ENCODE measurements at places on chromosomes 7 and 10.

DNA sequence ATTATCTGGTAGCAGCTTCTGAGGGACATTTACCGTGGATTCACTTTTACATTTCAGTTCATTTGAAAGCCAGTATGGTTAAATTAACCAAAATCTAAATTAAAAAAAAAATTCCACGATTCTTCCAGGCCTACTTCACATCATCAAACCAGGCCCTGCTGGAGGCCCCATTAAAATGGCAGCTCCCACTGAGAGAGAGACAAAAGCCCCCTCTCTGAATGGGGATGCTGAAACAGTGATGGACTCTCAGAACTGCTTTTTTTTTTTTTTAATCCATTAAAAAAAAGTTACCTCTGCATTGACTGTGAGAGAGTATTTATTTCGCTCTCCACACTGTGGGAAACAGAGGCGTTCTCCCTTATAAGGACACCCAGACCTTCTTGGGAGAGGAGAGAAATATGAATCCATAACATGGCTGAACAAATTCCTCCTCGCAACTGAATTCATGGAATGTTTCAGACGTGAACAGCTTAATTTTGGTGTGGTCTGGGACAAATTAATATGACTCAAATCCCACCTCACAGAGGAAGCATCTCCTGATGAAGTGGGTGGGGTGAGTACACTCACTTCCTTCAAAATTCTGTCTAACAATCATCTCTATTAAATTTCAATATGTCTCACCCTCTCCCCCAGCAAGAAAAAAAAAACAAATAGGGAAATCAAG lies 73.5 kb downstream of the SAMD9 start:
- DNase-seq: no peak

- peak; percentile 96 for DNase-seq
Measured at GRCh38 chr10:31129271-31129670, 97.6 kb upstream of the ZNF438 start.

DNA sequence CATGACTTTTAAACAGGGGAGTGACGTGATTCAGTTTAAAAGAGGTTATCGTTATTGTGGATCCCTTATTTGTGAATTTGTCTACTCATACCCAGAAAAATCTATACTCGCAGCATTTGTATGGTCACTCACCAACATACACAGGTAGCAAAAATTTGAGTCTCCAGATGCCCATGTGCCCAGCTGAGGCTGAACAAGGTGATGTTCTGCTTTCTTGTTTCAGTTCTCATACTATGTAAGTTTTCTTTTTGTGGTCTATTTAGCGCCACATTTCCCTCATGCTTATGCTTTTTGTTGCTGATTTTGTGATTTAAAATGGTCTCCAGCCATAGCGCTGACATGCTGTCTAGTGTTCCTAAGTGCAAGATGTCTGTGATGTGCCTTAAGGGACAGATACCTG lies 312.9 kb upstream of the SEMA3A start:
- no peak for DNase-seq

- no peak for DNase-seq
Measured at GRCh38 chr7:122543891-122544290, 155.0 kb downstream of the RNF133 start.

DNA sequence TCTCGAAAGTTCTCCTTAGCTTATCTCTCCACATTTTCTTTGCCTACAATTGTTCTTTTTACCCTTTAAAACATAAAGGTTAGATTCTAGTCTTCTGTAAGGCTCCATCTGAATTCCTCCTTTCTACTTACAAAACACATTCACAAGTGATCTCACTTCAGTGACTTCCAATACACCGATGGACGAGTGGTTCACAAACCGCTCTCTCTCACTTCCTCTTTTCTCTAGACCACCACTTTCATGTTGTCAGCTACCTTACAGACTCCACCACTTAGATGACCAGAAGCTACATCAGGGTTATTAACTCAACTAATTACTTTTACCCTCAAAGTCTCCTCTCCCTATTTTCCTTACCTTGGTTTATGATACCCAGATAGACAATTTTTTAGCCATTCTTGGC lies 11.8 kb downstream of the MET start:
- no peak for DNase-seq

DNA sequence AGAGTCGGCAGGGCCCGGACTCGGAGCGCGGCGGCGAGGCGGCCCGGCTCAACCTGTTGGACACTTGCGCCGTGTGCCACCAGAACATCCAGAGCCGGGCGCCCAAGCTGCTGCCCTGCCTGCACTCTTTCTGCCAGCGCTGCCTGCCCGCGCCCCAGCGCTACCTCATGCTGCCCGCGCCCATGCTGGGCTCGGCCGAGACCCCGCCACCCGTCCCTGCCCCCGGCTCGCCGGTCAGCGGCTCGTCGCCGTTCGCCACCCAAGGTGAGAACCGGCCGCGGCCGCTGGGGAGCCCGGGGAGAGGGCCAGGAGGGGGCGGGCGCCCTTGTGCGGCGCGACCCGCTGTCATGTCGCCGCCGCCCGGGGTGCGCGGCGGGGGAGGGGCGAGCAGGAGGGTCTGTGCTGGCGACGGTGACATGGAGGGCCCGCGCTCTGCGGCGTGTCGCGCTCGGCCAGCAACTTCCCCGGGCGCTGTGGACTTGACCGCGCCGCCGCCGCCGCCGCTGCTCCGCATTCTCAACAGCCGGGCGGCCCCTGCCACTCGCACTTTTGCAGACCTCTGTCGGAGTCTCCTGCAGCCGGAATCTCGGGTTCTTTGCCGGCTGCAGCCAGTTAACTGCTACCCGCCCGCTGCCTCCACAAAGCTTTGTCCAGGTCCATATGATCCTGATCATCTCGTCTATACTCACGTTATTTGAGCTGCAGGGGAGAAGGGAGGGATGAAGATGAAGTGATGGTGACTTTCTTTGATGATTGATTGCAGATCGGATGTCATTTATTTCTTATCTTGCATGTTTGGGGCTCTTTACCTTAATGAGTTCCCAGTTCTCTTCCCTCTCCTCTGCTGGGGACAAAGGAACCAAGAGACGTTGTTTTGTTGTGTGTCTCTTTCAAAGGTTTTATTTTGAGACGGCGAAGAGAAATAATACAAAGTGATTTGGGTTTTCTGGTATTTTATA lies 869 bp downstream of the TRIM24 start:
- DNase-seq: no peak

GRCh38 chr7:78562191-78562590 lies 763.6 kb downstream of the PHTF2 start:
- no peak for DNase-seq

DNA sequence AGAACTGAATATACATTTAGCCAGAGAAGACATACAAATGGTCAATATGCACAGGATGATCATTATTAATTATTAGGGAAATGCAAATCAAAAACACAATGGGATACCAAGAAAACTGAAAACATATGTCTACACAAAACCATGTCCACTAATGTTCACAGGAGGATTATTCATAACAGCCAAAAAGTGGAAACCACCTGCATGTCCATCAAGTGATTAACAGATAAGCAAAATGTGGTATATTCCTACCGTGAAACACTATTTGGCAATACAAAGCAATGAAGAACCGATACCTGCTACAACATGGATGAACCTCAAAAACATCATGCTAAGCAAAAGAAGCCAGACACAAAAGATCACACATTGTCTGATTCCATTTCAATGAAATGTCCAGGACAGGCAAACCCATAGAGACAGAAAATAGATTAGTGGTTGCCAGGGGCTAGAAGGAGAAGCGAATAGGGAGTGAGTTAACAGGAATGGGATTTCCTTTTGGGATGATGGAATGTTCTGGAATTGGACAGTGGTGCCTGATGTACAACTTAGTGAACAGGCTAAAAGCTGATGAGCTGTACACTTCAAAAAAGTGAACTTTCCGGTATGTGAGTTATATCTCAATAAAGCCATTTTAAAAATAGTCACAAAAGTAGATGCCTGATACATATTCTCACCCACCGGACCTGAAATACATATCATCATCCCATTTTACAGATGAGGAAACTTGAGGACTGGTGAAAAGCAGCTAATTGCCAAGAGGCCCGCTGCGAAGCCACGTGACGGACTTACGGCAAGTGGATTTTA lies 33.6 kb downstream of the HIPK2 start:
- DNase-seq: no peak

DNA sequence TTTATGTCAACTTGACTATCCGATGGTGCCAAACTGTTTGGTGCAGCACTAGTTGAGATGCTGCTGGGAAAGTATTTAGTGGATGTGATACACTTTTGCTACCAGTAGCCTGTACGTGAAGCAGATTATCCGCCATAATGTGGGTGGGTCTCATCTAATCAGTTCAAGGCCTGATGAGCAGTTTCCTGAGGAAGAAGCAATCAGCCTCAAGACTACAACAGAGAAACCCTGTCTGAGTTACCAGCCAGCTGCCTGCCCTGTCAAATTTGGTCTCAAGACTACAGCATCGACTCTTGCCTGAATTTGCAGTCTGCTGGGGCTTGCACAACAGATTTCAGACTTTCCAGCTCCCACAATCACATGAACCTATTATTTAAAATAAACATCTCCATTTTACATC lies 10.9 kb upstream of the RBP3 start:
- no peak for DNase-seq

DNA sequence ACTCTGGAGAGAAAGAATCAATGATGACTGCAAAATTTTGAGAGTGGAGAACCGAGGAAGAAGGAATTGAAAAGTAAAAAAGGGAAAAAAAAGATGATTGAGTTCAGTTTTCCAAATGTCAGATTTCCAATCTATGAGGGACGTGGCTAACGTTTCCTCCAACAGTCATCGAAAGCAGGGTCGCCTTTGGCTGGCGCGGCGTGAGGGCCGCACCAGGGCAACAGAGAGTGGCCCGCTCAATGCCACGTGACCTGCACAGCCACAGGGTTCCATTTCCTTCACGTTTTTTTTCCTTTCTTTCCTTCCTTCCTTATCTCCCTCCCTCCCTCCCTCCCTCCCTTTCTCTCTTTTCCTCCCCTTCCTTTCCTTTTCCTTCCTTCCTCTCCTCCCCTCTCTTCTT lies 101.9 kb downstream of the WDR37 start:
- DNase-seq: no peak

DNA sequence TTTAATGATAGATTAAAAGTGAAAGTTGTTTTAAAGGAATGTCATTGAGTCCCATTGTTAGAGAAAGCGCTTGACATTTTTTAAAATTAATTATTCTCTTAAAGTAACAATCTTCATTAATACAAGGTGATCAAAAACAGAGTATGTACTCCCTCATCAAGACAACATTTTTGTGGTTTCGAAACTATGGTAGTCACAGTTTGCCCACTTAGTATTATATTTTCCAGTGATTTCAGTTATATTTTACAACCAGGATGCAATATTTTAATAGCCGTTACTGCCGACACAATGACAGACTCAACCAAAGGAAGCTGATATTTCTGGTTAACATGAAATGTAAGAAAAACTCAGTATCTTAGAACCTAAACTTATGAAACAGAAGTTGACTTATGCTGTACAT lies 31.3 kb downstream of the MKX start:
- DNase-seq: no peak

- no peak for DNase-seq
Measured at GRCh38 chr7:34117573-34117972, 212.2 kb downstream of the BMPER start.

DNA sequence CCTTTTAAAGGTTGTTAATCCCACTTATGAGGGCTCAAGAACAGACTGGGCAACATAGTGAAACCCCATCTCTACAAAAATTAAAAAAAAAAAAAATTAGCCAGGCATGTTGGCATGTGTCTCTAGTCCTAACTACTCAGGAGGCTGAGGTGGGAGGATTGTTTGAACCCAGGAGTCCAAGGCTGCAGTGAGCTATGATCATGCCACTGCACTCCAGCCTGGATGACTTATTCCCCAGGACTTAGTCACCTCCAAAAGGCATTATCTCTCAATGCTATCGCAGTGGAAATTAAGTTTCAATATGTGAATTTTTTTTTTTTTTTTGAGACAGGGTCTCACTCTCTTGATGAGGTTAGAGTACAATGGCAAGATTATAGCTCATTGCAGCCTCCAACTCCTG lies 61.2 kb upstream of the TRIM24 start:
- DNase-seq: no peak

DNA sequence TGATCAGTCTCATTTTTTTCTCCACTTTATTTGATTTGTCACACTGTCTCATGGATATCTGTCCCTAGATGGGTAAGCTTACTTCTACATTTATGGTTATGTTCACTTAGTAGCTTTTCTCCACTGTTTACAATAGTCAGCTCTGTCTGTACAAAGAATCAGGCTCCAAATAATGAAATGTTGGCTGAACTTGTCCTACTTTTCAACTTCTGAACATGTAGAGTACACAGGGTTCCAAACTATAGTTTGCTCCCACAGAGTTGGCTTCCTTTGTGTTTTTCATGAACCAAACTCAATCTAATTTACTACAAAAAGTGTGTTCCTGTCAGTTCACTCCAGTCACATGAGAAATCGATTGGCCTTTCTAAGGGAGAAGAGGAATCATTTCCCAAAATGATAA lies 175.0 kb downstream of the CCDC71L start:
- DNase-seq: no peak

DNA sequence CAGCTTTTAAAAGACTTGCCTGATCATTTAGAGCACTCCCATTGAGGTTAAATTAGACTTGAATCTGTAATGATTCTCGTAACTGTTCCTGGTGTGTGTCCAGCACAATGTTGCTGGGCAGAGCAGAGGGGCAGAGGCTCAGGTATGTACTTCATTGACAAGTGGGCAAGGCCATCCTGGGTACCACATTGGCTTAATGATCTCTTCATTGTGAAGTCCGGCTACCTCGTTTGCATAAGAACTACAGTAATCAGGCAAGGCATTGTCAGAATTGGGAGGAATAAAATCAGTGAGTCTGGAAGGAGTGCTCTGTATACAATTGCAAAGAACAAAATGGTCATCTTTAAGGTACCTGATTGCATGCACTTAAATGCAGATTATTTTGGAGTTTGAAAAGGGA lies 6.1 kb downstream of the RPS24 start:
- DNase-seq: no peak

DNA sequence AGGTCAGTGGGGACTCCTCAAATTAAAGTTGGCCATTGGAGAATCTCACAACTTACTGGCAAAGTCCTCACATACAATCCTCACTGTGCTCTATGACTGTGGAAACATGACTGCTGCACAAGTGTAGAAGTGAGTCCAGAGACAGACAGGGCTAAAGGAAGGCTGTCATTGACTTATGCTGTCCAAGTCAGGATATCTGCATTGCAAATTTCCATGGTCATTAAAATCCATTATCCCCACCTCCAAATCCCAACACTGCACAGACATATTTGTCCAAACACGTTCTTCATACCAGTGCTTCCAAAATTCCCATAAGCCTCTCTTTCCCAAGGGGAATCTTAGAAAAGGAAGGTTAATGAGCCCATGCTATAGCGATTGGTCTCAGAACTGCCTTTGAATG lies 396.8 kb upstream of the ANKRD30A start:
- DNase-seq: no peak

DNA sequence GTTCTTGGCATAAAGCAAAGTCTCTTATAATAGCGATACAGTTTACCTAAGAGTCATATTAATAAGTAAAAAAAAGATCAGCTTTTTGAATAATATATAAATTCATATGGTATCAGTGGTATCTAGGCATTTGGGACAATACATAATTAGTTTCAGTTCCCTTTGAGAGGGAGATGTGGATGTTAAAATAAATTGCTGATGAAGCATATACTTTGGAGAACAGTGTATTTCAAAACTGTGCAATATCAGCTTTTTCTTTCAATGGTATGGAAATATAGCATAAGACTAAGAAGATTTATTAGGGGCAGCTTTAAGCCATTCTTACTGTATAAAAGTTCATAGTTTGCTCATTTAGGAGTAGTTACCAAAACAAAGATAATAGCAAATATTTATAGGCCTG lies 35.5 kb downstream of the MDFIC start:
- DNase-seq: no peak

- DNase-seq: no peak
Measured at GRCh38 chr7:130426564-130426963, 14.3 kb downstream of the CEP41 start.

All from brain pericyte (primary cell).